ENCODE measurements at places on chromosomes 6 and 20. TPM values are rescaled to one million over a fixed set of nuclear protein-coding genes. Genes with fewer than 3 reads are reported as not detected.

The UNC5CL gene
- total RNA-seq: 4.4 TPM

DNA sequence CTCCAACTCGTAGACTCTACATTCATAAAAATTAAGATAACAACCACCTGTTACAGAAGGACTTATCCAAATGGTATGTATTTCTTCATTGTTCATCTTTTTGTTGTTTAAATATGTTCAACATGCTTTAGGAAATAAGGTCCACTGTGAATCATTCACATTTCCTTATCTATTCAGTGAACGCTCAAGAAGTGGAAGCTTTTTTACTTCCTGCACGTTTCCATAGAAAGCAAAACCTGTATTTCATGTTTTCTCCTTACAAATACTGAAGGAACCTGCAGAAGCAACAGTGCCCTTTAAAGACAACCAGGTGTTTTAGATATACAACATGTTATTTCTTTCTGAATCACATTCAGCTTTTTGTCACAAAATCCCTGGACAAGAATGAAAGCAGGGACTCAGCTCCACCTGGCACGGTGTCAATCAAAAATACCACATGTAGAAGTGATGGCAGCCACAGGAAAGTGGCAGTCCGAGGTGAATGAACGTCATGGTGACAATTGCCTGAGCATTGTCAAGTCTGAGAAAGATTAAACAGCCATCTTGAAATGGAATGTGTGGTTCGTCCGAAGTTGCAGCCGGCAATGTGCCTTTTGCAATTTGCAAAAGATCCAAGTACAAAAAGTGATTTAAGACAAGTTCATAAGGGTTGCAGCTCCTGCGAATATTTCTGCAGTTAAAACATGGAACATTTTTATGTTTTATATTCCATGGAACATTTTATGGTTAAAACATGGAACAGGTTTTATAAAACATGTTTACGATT lies 66.7 kb upstream of the RIPOR2 start:
- DNase-seq: no peak

GRCh38 chr6:85408039-85408438 lies 41.8 kb upstream of the NT5E start:
- DNase-seq: no peak

- no peak for DNase-seq
These were observed 4.4 kb upstream of the LAMA4 start for GRCh38 chr6:112258642-112259336.
